ENCODE measurements at places on chromosomes 2 and 18.
A peak's percentile ranks its signal among the peaks of the same experiment; 100 is the strongest.

GRCh38 chr2:34578641-34579040 lies 979.5 kb upstream of the FAM98A start:
- no peaks in the 10 kb centered on the region for H3K27me3 ChIP-seq
- no peak overlapping the region for H3K27ac ChIP-seq
- H3K36me3 ChIP-seq, result no peaks in the 10 kb centered on the region
- H3K4me1 ChIP-seq, result no peaks in the 10 kb centered on the region
- H3K4me3 ChIP-seq, result no peak overlapping the region

DNA sequence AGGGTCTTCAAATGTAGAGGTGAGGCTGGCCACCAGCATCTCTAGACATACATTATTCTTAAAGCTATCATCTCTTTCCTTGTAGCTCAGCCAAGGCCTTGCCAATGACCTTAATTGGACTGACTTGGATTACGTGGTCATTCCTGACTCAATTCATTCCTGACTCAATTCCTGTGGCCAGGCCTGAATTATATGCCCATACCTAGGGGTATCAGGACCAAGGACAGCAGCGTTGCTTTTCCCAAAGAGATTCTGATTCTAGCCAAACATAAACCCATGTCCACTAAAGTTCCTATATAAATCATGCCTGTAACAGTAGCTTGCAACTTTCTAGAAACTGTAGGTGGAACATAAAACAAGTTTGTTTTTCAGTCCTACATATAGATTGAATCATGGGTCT lies 231.7 kb downstream of the ARL6IP6 start:
- no peak overlapping the region for H3K27ac ChIP-seq
- no peaks in the 10 kb centered on the region for H3K4me1 ChIP-seq
- no peaks in the 10 kb centered on the region for H3K27me3 ChIP-seq
- no peak for DNase-seq
- H3K36me3 ChIP-seq, result no peaks in the 10 kb centered on the region

GRCh38 chr2:110873056-110873502 lies 140.7 kb downstream of the ACOXL start:
- no peak overlapping the region for H3K4me3 ChIP-seq
- peak; percentile 38 for DNase-seq
- no peak overlapping the region for H3K27ac ChIP-seq
- H3K27me3 ChIP-seq, result peaks cover 5% of the 10 kb centered on the region

- no peaks in the 10 kb centered on the region for H3K36me3 ChIP-seq
- DNase-seq, result no peak
- H3K4me1 ChIP-seq, result no peaks in the 10 kb centered on the region
- H3K27me3 ChIP-seq, result no peaks in the 10 kb centered on the region
- H3K27ac ChIP-seq, result no peak overlapping the region
Measured at GRCh38 chr2:45821558-45822271, 170.2 kb downstream of the PRKCE start.

Data from CD4-positive, alpha-beta T cell (primary cell).